ENCODE measurements at places on chromosomes 2 and 18. TPM values are rescaled to one million over a fixed set of nuclear protein-coding genes. Genes with fewer than 3 reads are reported as not detected.

Gene DSG1
- not detected for total RNA-seq

DNA sequence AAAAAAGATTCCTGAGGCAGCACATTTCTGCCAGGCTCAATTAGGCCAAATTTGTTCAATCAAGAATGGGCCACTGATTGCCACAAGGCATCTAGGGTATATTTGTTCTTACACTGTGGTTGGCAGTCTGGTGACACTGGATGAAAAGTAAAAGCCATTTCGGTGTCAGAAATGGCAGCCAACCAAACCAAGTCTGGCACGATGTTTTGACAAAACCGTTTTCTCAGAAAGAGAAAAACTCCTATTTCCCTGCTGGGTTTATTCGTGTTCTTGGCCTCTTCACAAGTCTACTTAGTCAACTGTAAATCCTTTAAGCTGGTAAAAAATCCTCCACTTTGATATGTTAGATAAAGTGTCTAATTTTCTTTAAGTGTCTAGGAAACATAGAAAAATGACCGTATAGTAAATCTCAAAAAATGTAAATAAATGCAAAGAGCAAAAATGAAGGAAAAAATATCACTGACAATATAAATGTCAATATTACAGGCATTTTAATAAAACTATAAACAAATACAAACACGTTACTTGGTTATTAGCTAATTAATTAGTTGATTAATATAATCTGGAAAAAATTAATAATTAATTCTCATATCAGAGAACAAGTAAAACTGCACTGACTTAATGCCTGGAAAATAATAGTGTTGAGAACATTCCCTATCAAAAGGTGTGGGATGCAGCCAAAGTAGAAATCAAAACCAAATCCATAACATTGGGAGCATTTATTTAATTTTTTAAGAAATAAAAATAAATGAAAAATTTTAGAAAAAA is 182.0 kb upstream of the ZNF804A start:
- no peak for DNase-seq

DNA sequence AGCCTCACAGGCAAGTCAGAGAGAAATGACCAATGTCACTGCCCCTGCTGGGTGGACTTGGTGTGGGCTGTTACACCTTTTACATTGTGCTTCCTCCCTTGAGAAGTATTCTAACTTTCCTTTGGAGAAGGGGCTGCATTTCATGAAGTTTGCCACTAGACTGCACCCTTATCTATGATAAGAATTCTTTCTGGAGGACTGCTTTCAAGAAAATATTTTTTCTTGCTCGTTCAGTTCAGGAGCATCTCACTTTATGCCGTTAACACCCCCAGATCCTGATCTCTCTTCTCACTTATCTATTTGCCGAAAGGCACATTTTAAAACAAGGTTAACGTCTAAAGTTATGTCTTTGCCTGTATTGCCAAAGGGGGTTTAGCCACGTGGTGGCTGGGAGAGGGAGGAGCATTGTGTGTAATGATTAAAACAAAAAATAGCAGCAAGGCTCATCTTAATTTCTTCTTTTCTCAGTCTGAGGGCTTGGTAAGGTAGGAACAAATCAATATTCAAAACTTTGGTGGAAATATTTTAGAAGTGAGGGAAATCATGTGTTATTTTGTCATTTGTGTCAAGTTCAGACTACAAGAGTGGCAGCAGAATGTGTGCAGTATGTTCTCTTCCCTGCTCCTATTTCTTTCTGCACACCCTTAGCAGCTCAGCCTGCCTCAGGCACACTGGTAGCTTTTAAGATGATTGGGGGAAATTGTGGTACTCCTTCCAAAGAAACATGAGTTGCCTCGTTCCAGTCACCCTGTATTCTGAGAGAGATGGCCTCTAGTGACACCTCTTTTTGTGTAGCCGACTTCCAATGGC is 1.6 kb upstream of the IGFBP5 start:
- DNase-seq: no peak

DNA sequence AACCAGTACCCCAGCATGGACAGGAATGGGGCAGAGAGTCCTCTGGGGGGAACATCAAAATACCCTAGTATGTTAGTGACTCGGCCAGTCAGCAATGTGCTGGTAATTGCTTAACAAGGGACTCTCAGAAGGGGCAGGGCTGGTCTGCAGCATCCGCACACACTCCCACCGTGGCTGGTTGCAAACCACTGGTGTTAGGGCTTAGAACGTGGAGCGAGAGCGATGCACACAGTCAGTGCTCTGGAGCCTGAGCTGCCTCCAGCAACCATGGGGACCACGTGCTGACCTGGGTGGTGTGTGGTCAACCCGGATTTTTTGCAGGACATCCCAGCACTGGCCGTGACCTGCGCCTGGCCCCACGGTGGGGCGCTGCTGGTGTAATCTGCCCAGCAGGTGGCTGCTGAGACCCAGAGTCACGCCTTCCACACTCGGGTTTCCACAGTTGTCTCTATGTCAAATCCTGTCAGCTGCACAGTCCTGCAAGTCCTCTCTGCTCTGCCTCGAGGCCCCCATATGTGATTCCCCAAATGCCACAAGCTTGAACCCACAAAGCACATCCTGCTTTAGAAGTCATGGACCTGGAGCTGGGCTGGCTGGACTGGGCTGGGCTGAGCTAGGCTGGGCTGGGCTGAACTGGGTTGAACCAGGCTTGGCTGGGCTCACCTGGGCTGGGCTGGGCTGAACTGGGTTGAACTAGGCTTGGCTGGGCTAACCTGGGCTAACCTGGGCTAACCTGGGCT is 50.6 kb upstream of the GPC1 start:
- DNase-seq: no peak

DNA sequence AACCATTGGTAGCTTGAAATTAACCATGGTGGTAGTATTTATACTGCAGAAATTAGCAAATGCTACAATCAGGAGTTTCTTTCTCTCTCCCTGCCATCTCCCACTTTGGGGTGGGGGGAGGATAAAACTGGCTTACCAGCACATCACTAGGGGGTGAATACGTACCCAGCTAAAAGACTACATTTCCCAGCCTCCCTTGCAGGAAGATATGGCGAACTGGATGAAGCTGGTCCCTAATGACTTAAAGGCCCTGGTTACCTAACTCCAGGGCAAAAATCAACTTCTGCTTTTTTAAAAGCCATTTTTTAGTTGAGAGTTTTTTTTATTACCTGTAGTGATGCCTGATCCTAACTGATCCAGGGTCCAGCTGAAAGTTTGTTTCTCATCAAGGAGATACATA is 70.3 kb upstream of the RAB12 start:
- no peak for DNase-seq

DNA sequence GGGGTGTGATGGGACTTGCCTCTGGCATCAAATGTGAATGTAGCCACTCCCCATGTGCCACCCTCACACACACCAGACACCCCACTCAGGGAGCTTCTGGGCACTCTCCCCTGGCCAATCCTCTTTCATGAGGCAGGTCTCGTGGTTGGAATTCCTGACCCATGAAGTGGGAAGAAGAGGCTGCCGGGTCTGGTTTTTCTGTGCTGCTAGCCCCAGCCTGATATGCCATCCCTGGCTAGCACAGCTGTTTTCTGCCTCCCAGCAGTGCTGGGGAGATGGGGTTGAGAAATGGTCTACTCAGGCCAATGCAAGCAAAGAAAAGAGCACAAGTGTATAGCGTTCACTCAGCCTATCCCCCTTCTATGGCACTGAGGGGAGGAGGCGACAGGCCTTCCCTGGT is 1.2 kb upstream of the C2orf72 start:
- no peak for DNase-seq

DNA sequence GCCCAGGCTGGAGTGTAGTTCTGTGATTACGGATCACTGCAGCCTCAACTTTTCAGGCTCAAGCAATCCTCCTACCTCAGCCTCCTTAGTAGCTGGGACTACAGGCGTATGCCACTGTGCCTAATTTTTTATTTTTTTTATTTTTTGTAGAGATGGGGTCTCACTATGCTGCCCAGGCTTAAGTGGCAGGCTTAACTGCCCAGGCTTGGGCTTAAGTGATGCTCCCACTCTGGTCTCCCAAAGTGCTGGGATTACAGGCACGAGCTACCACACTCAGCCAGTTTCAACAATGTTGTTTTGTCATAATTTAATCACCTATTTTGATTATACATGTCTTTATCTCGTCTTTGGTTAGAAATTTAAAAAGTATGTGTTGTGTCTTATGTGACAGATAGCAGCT is 18.2 kb downstream of the UGGT1 start:
- no peak for DNase-seq

Measured in activated CD8-positive, alpha-beta T cell treated with anti-CD3 and anti-CD28 coated beads, Interleukin-2, amount 10 ng/mL, durations not matched to agents 7 days and 5 days (primary cell).